GM13976 (cell line): ENCODE measurements at places on chromosomes 2 and 18.
A peak's percentile ranks its signal among the peaks of the same experiment; 100 is the strongest.

DNA sequence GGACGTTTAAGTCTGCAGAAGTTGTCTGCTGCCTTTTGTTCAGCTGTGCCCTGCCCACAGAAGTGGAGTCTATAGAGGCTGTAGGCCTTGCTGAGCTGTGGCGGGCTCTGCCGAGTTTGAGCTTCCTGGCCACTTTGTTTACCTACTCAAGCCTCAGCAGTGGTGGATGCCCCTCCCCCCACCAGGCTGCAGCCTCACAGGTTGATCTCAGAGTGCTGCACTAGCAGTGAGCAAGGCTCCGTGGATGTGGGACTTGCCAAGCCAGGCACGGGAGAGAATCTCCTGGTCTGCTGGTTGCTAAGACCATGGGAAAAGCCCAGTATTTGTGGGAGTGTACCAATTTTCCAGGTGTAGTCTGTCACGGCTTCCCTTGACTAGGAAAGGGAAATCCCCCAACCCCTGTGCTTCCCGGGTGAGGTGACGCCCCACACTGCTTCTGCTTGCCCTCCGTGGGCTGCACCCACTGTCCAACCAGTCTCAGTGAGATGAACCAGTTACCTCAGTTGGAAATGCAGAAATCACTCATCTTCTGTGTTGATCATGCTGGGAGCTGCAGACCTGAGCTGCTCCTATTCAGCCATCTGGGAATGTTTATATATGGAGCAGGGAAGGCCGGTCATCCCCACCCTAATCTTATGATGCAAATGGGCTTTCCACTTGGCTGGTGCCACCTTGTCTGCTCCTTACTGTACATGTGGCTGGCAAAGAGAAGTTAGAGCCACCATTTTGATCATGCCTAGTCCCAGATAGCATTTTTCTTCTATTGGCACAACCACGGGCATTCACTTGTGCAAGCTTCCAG lies 156.9 kb upstream of the ITGA6 start:
- DNase-seq = no peak

GRCh38 chr18:79694895-79695213 lies 15.3 kb downstream of the CTDP1 start:
- no peak for DNase-seq

DNA sequence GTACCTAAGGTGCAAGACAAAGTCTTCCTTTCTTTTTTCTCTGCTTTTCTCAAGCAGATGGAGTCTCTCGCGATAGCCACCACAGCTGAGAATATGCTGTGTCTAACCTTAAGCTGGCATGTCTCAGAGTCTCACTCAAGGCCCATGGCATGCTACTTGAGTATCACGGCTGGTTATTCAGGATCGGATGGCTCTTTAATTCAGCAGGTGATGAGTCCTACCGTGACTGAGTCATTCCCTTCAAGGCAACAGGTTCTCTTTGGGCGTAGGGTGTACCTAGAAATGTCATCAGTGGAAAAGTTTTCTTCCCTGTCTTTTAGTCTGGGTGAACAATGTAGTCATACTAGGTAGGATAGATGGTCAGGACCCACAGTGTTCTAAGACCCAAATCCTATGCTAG lies 136.2 kb downstream of the DIS3L2 start:
- no peak for DNase-seq

DNA sequence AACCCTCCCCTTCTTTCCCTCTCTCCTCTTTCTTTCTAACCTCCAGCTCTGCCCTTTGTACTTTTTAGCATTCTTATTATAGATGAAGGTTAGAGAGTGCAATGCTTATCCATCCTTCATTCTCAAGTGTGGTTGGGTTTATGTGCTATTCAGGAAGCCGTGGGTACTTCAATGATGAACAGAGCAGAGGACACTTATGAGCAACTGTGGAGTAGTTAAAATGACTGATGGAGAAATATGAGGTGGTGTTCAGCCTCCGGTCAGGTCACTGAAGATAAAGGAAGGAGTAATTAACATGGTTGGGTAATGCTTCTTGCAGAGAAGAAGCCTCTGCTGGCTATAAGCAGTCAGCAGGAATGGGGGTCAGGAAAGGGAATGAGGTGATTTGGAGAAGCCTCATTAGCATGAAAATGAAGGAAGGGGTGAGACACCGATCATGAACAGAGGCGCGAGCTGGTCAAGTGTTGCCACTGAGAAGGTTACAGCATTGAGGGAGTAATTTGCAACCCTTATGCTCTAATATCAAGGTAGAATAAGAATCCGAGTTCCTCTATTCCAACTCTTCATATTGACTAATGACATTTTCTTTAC lies 174.7 kb downstream of the LPIN1 start:
- DNase-seq = no peak

- no peak for DNase-seq
Measured at GRCh38 chr18:58789876-58790240, 74.8 kb upstream of the ZNF532 start.

GRCh38 chr18:28149810-28150420 lies 27.0 kb downstream of the CDH2 start:
- no peak for DNase-seq

DNA sequence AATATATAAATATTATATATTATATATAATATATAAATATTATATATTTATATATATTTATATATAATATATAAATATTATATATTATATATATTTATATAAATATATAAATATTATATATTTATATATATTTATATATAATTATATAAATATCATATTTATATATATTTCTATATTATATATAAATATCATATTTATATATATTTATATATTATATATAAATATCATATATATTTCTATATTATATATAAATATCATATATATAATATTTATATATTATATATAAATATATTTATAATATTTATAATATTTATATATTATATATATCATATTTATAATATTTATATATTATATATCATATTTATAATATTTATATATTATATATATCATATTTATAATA lies 321.4 kb downstream of the CDH2 start:
- DNase-seq = no peak

DNA sequence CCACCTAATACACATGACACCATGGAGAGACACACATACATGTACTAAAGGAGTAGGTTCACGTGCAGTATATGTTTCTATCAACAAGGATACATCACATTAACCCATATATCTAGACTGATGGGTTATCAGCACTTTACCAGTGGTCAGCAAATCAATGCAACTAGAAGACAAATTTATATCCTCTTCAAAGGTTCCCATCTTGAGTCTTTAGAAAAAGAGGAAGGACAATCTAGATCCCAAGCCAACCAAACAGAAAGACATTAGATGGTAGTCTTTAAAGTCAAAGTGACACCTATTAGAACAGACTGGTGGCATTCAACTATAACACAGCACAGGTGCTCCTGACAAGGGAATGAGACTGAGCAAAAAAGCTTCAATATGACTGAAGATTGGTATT lies 13.8 kb upstream of the SERTAD2 start:
- no peak for DNase-seq

DNA sequence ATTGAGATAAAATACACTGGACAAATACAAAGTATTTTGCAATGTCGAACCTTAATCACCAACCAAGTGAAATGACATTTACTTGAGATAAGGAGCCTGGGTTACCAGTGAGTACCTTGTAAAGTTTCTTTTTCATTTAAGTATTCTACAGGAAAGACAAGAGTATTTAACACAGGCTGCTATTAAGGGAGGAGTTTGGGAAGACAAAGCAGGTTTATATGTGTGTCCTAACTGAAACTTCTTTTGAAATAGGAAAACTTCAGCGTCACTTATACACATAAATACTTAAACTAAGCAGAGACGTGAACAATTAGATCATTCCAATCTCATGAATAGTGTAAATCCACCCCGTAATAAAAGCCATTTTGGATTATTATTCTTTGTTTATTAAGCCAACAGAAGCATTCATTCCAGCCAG lies 126.7 kb upstream of the CYP26B1 start:
- DNase-seq = no peak

DNA sequence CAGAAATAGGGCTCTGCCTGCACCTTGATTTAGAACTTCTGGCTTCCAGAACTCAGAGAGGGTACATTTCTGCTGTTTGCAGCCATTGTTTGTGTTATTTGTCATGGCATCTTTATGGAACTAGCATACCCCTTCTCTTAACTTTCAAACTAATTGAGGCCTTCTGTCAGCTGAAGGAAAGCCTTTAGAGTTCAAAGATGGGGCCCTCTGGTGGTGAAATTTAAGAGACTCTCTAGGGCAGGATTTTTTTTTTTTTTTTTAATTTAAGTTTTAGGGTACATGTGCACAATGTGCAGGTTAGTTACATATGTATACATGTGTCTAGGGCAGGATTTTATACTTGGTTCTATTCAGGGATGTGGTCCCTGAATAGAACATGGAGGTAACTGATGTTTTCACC lies 260.6 kb upstream of the LINC00305 start:
- peak; percentile 28 for DNase-seq

DNA sequence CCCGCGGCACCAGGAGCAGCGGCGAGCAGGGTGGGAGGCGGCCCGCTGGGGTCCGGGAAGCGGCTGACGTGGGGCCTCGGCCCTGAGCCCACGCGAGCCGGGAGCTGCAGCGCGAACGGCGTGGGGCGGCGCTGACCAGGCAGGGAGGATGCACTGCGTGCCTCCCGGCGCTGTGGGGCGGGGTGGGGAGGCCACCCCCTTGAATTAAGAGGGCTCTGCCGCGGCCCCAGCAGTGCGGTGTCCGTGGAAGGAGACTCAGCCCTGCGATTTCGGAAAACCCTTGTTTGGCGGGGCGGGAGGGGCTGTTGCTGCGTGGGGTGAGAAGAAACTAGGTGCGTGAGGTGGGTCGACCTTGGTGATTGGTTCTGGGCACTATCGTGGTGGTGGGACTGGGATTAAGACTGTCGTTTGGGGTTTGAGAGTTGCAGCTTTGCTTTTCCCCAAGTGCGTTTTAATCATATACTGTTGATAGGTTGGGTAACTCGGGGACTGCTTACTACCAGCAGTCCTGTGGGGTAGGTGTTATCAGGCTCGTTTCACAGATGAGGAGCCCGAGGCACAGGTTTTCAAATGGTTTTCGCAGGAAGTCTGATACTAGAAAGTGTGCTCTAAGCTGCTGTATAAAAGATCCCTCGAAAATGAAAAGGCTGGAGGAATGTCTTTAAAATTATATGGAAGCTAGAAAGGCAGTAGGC lies 722 bp downstream of the ACSL3 start:
- peak; percentile 64 for DNase-seq

GRCh38 chr2:157497638-157498314 lies 53.9 kb upstream of the CYTIP start:
- peak; percentile 53 for DNase-seq

- DNase-seq = no peak
Measured at GRCh38 chr2:215535125-215535668, 99.3 kb upstream of the FN1 start.

DNA sequence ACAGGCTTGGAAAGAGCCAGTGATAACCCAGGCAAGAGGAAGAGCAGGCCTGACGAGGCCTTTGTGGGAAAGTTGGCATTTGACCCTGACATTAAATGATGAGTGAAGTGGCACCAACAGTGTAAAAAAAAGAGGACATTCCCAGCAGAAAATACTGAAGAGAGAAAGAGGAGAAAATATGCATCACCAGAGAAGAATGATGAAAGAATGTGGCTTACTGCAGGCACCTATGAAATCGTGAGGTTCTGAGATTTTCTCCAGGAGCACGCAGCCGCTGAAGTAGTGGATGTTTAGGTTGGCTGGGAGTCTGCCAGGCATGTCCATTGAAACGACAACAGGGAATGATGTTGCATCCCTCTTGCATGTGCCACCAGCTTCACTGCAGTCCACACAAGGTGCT lies 13.8 kb downstream of the EHD3 start:
- no peak for DNase-seq

DNA sequence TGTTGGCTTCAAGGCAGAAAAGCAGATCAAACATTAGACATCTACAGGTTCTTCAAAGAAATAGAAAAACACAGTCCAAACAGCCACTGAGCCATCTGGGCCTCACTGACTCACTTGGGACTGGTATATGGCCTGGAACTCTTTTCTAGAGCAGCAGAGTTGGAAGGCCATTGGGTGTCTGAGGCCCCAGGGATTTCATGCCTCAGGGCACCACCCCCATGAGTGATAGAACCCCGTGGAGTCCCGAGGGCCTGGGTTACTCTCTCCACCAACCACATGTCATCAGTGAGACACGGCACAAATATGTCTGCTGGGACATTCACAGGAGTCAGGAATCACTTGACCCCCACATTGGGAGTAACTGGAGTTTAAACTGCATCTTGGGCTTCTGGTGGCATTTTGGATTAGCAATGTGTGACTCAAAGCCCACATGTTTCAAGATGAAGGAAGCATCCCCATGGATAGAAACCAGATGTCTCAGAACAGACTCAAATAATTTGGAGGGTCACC lies 44.0 kb downstream of the CAPN13 start:
- no peak for DNase-seq

DNA sequence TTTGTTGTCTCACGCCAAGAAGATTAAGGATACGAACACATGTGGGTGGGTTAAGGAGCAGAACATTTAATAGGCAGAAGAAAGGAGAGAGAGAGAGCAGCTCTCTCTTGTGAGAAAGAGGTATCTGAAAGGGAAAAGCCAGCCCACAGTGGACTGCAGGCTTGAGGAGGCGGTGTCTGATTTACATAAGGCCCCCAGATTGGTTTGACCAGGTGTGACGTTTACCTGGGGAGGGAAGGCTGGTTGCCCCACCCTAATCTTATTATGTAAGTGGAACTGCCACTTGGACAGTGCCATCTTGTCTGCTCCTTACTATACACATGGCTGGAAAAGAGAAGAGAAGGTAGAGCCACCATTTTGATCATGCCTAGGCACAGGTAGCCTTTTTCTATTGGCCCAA lies 189.2 kb downstream of the NCK2 start:
- no peak for DNase-seq

DNA sequence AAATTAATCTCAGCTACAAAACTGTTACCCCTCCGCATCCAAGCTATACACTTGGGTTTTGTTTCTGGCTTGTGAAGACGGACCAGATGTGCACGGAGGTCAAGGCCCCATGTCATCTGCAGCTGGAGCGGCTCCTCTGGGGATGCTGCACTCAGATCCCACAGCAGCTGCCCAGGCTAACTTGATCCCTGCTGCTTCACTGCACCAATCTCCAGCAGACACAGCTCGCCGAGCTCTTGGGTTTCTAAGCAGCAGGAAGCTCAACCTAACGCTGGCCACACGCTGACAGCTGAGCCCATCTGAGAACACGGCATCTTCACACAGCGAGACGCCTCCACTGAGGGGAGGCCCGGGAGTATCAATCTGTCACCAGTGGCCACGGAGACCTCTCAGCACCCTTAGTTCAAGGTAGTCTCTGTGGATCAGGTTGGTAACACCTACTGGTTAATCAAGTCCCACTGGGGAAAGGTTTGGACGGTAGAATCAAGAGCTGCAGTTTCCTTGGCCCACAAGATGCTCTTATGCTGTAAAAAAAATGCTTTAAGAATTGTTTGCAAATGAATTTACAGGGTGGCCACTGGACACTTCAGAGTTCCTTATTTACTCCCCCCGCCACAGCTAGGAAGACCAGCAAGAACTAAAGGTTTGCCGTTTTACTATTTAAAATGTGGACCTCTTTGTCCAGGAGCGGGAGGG lies 67.5 kb downstream of the EMILIN2 start:
- DNase-seq = no peak

DNA sequence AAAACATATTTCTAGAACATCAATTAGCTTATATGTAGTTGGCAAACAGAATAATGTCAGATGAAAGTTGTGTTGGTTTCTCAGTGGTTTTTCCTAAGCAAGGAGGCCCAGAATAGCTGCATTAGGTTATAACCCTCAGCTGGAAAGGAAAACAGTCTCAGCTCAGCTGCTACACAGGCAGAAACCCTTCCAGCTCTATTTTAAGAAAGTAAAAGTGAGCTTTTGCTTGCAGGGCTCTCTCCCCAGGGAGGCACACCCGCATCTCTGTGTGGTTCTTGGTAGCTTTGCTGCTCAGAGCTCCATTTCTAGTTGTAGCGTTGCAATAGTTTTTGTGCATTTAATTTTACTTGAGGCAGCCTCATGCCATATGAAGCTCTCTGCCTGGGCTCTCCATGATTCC lies 54.6 kb downstream of the PIKFYVE start:
- peak; percentile 13 for DNase-seq
